ENCODE measurements at places on chromosomes 1 and 21.

DNA sequence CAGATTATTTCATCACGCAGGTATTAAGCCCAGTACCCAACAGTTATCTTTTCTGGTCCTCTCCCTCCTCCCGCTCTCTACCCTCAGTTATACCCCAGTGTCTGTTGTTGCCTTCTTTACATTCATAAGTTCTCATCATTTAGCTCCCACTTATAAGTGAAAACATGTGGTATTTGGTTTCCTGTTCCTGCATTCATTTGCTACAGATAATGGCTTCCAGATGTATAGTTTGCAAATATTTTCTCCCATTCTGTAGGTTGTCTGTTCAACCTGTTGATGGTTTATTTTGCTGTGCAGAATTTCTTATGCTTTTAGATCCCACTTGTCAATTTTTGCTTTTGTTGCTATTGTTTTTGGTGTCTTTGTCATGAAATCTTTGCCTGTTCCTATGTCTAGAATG is 21.1 kb upstream of the KCNH1 start:
- DNase-seq = no peak

- no peak for DNase-seq
These were observed 11.2 kb upstream of the CLDN8 start for GRCh38 chr21:30227128-30227527.

GRCh38 chr1:30409476-30410152 is 313.8 kb downstream of the MATN1 start:
- peak; percentile 0 for DNase-seq

- no peak for DNase-seq
These were observed 9.9 kb downstream of the ATP1A1 start for GRCh38 chr1:116382857-116383483.

- no peak for DNase-seq
These were observed 181.0 kb downstream of the DISC1 start for GRCh38 chr1:231807541-231807940.

DNA sequence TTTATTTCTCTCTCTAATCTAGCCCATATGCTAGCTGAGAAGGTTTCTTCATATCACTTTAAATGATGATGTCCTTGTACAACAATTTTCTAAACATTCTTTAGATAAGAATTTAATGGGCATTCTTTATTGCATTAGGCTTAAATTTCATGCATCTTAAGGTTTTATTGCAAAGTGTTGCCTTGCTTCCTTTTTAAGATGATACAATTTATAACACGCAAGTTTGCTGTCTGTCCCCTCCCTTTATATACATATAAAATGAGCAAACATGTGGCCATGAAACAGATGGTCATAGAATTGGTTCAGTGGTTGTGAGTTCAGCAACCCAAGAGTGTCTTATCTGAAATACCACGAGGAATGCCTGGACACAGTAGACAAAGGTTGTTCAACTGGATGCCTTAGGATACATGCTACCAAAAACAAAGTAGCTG is 12.1 kb downstream of the NBPF3 start:
- no peak for DNase-seq

DNA sequence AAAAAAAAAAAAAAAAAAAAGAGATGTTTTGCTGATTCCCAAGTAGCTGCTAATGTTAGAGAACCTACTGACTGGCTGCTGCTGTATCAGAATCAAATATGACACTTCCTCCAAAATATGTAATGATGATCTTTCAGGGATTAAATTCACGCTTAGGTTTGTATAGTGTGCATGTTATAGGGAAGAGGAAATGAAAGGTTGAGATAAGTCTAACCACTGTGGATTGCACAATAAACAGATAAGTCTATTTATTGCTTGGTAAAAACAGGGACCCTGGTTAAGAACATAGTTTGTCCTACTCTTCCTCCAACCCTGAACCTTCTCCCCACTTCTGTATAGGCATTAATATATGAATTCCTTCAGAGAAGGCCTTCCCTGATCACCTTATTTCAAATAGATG is 13.2 kb downstream of the RC3H1 start:
- DNase-seq = no peak

GRCh38 chr1:69055194-69055593 is 512.5 kb upstream of the LRRC7 start:
- no peak for DNase-seq

DNA sequence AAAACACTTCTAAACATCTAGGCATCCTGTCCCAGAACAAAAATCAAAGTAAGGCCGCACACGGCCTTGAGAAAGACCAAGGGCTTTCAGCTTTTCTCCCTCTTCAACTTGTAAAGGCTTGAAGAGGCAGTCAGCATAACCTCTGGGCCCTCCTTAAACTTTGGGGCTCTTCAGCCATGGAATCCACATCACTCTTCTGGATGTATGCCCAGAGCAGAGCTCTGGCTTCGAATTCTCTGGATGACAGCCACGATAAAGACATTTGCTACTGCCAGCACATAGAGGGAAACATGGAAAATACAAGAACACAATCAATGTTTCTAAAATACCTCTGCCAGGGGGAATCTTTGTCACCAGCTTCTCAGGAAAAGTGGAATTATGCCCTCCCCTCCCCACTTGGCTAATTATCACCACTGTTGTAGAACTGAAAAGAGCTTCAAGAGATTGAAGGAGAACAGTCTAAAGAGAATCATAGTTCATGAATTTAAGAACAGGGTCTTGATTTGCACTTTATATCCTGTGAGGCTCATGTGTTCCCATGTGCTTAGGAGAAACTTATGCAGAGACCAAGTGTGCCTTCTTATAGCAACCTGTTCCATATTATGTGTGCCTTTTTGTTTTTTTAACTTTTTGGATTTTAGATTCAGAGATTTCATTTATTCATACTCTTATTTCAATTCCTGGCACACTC is 39.0 kb upstream of the DPT start:
- DNase-seq = no peak

GRCh38 chr1:8925406-8925805 is 20.3 kb upstream of the CA6 start:
- no peak for DNase-seq

DNA sequence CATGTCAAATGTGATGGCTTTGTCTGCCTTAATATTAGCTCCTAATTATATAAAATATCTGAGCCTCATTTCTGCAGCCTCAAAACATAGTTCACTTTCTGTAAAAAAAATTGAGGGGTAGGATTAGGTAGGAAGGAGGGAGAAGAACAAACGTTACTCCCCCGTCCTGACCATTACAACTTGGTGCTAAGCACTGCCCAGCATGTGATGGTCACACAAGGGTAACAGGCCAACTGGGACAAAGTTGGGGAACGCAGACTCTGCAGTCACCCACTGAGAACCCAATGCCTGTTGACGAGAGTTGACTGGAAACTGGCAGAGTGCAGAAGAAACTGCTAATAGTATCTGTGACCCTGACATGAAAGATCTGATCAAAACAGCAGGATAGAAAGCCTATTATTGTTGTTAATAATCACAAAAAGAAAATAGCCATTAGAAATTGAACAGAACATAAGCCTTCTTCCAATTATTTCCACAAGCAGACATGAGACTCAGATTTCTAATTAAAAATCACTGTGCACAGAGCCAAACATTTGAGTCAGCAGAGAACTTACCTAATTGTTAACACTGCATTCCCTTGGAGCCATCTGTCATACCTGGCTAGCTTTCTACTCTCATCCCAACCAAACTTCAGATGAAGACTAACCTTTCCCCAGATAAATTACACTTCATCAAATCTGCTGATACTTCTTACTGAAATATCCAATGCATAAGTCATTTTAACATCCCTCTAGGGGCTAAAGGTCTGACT is 5.5 kb downstream of the SORT1 start:
- no peak for DNase-seq

DNA sequence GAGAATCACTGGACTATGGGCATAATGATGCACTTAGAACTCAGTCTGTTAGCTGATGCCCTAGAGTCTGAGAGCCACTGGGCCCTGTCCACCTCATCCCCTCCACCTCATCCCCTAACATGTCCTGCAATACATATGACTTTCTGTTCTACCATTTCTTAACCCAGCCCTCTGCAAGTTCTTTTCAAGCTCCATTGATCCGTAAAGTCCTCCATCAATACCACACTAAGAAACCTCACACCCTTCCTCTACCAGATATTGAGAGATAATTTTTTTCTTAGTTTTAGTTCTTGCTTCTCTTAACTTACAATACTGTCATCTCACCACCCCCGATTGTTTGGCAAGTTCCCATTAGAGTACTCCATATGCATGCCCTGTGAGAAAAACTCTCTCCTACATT is 22.1 kb downstream of the FCRL4 start:
- no peak for DNase-seq

All from ELF-1 (cell line).